ENCODE measurements at places on chromosomes 16 and 17.

- no peak for DNase-seq
Observed at GRCh38 chr16:85735225-85735635, 15.7 kb downstream of the C16orf74 start.

- DNase-seq = no peak
Observed at GRCh38 chr17:61423967-61424649, 24.5 kb downstream of the TBX2 start.

DNA sequence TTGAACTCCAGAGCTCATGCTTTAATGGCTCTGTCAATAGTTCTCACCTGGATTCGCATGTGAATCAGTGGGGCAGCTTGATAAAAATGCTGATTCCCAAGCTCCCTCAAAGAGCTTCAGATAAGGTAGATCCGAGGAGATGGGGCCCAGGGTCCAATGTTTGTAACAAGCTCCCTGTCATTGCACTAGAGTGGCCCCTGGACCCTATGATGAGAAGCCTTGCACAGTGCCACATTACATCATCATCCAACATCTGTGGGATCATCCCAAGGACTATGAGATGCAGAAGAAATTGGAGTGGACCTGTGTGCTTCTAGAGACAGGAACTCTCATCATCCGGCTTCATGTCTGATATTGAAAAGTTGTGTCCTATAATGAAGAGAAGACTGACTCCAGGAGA is 340.8 kb downstream of the SHISA9 start:
- no peak for DNase-seq

DNA sequence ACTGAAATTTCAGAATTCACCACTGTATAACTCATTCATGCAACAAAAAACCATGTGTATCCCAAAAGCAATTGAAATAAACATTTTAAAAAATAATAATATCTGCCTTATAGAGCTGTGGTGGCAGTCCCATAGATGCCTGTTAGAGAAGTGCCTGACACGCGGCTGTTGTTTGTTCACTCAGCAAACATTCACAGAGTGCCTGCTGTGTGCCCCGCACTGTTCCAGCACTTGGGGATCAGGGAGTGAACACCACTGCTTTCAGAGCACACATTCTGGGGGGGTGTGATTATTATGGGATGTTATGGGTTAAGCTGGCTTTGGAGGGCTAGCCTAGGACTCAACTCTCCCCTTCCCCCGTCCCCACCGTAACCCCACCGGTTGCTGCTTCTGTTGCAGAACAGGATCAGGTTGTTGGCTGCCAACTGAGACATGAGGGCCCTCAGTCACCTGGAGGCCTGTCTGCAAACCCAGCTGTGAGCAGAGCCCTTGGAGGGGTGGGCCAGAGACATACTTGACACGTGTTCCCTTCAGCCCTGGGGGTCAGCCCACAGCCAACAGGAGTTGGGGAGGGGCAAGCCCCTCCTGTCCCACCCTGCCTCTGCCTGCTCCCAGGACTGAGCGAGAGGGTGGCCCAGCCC is 103.3 kb upstream of the CIBAR2 start:
- DNase-seq = no peak

GRCh38 chr17:67682196-67682595 is 35.5 kb upstream of the NOL11 start:
- DNase-seq = no peak

DNA sequence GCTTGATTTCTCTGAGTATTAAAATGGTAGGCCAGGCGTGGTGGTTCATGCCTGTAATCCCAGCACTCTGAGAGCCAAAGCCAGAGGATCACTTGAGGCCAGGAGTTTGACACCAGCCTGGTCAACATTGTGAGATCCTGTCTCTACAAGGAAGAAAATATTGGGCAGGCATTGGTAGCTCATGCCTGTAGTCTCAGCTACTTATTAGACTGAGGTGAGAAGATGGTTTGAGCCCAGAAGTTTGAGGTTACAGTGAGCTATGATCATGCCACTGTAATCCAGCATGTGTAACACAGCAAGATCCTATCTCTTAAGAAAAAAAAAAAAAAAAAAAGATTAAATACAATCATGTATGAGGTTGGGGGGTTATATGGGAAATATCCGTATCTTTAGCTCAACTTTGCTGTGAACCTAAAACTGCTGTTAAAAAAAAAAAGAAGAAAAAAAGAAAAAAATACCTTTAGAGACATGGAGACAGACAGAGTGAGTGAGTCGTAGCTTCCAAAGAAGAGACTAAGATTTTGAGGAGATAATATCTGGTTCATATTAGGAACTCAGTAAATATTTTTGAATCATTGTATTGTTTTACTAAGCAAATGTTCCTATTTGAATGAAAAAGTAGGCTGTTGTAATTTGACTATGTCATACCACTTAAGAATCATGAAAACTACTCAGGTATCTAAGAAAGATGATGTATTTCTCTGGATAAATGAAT is 325.7 kb upstream of the TBX2 start:
- no peak for DNase-seq

GRCh38 chr16:68503334-68503733 is 35.8 kb upstream of the ZFP90 start:
- DNase-seq = no peak

DNA sequence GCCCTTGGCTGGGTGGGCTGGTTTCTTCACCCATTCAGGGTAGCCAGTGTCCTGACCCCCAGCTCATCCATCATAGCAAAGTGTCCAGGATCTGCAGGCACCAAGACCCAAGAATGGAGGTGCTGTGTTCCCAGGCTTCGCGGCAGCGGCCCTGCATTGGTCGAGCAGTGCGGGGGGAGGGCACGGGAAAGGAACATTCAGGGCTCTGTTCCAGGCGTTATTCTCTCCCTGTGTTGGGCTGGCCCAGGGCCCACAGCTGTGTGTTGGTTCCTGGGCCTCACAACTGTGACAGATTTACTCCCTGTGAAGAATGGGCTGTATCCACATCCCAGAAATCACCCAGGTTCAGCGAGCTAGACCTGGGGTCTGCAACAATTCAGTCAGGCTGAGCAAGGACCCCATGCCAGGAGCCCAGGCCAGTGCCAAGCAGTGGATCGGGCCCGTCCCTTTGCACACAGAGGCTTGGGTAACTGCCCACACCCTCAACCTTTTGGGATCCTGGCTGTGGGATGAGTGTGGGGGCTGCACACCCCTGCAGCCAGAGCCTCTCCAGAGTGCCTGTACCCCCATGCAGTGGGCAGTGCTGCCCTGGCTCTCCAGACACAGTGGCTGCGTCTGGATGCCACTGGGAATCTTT is 10.0 kb downstream of the GPT2 start:
- DNase-seq = no peak

DNA sequence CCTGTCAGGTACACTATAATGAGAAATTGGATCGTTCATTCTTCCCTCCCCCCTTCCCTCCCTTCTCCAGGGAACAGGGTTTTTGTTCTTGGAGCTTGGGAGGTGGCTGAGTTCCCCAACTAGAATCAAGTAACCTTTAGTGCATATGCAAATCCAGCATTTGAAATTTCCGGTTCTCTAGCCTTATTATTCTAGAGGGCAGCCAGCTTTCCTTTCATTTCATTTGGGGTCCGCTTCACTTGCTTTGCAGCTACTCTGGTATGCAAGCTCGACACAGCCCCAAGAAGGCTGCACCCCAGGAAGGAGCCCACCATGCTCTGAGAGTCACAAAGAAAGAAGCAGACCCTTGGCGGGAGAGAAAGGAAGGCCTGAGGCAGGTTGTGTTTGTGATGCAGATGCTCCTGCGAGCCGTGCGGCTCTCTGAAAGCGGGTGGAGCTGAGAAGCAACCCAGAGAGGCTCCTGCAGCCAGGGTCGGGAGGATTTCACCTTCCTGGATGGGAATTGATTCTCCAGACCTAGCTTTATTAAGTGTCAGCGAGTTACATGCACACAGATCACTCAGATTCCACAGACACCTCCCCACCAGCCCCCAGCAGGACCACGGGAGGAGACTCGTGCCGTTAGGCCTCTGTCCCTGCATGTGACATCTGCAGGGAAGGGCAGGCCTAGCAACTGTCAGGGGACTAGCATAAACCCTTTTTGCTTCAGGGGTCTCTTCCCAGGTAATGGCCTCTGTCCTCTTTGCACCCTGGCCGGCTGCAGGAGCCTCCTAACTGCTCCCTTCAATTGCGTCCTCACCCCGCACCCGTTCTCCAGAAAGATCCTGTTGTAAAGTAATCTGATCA is 34.5 kb downstream of the PMM2 start:
- DNase-seq = peak; percentile 80

DNA sequence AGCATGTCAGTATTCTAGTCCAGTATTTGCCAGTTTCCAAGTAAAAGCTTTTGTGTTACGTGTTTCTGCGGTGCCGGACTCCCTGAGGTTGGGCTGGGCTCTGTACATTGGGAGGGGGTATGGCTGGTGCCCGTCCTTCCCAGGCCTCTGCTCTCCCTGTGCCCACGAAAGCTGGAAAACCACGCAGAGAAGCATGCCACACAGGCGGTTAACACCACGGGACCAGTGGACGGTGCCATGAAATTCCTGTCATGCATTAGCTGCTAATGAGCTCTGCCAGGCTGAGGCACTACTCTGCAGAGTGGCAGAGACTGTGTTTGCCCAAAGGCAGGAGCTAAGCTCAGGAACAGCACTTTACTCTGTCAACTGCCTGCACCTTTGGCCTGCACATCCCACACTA is 8.1 kb downstream of the SMIM5 start:
- no peak for DNase-seq

GRCh38 chr17:78226759-78227454 is 4.5 kb upstream of the TMEM235 start:
- no peak for DNase-seq

DNA sequence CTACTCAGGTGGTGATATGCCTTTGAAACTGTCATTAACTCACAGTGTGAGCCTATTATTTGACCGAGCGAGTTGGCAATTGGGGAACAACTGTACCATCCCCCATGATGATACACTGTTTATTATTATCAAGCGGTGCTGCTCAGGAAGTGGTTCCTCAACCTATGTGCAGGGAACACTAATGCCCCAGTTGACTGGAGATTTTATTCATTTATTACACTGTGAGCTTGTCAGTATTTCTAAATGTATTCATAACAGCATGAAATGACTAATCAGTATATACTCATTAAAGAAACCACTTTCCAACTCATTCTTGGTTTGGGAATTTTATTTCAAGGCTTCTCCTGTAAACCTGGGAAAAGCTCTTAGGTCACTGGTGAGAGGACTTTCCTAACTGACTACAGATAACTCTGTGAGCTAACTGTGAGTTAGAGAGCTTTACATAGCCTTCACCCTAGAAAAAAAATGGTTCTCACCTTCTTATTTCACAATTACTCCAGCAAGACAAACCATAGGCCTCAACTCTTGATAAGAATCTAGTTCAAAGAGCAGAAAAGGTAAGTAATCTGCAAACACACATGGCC is 42.4 kb downstream of the NXPH3 start:
- no peak for DNase-seq

GRCh38 chr17:77088455-77089123 is 52.2 kb upstream of the SEC14L1 start:
- peak; percentile 94 for DNase-seq

DNA sequence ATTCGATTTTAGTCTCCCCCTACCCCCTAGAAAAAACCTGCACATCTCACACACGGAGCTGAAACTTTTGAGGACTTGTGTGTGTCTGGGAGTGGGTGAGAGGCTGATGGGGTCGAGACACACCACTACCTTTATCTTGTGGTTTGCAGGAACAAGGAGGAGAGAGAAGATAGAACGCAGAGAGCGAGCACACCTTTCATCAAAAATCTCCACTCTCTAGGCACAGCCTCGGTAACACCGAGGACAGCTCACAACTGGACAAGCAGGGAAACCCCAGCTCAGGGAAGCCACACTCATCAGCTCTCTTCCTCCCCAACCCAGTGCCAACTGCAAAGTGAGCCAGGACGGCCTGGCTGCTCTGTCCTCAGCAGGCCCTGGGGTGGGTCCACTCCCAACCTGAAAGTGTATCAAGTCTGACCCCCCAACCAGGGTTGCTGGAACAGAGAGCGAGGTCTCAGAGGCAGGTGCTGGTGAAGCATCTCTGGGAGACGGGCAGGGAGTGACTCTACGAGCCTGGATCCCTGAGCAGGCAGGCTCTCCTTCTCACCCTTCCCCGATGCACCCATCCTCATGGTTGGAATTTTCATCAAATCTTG is 5.2 kb upstream of the GHDC start:
- no peak for DNase-seq

GRCh38 chr16:52549011-52549692 is 2.2 kb upstream of the TOX3 start:
- peak; percentile 43 for DNase-seq

- no peak for DNase-seq
Observed at GRCh38 chr17:50653738-50654137, 19.1 kb downstream of the ABCC3 start.

All from H1 (cell line).